Activated CD4-positive, alpha-beta memory T cell treated with anti-CD3 and anti-CD28 coated beads for 36 hours (primary cell): ENCODE measurements at places on chromosomes 1 and 21. TPM values are rescaled to one million over a fixed set of nuclear protein-coding genes. Genes with fewer than 3 reads are reported as not detected.
A peak's percentile ranks its signal among the peaks of the same experiment; 100 is the strongest.

DNA sequence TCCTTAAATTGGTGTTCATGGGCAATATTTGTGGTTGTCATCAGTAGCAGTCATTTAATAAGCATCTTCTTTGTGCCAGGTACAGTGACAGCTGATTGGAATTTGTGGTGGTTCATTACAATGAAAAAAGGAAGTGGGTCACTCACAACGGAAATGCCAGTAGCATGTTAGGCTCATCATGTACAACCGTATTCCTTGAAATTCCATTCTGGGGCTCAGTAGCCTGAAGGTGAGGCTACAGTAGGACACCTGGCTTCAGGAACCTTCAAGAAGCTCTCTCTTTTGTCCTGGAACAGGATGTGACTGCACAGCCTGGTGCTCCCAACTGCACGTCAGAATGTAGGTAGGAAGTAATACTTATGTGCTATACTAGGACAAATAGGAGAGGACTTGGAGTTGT, 93.9 kb downstream of the ST3GAL3 start:
- DNase-seq, result no peak

GRCh38 chr1:226816576-226816975, 53.8 kb upstream of the PSEN2 start:
- no peak for DNase-seq

Gene FMO2
- not detected for total RNA-seq

Gene SPRR2B
- total RNA-seq, result not detected

Gene ASAP3
- total RNA-seq, result 0.50 TPM

Gene TGFB2
- total RNA-seq, result not detected

DNA sequence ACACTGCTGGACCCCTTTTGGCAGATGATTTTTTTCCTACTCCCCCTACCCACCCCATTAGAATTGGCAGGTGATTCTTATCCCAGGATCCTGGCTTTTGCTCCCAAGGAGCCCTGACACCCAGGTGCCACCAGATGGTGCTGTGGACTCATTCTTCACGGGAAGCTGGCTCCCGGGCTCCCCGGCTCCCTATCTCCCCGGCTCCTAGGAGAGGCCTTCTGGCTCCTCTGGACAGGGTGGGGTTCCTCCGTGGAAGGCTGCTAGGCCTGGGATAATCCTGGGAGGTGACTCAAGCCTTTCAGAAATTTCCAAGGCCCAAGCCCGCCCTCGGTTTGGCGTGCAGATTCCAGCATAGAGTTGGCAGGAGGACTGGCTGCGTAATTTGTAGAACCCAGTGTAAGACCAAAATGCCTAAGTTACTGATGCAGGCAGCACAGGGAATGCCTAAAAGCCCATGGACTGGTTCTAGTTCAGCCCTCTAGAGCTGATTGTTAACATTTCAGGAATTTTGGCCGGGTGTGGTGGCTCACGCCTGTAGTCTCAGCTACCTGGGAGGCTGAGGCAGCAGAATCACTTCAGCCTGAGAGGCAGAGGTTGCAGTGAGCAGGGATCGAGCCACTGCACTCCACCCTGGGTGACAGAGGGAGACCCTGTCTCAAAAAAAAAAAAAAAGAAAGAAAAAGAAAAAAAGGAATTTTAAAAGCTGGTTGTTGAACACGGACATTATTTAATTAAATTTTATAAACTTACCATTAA, 6.8 kb upstream of the BSDC1 start:
- DNase-seq, result peak; percentile 68

GRCh38 chr1:116286541-116286971, 86.5 kb upstream of the ATP1A1 start:
- no peak for DNase-seq

DNA sequence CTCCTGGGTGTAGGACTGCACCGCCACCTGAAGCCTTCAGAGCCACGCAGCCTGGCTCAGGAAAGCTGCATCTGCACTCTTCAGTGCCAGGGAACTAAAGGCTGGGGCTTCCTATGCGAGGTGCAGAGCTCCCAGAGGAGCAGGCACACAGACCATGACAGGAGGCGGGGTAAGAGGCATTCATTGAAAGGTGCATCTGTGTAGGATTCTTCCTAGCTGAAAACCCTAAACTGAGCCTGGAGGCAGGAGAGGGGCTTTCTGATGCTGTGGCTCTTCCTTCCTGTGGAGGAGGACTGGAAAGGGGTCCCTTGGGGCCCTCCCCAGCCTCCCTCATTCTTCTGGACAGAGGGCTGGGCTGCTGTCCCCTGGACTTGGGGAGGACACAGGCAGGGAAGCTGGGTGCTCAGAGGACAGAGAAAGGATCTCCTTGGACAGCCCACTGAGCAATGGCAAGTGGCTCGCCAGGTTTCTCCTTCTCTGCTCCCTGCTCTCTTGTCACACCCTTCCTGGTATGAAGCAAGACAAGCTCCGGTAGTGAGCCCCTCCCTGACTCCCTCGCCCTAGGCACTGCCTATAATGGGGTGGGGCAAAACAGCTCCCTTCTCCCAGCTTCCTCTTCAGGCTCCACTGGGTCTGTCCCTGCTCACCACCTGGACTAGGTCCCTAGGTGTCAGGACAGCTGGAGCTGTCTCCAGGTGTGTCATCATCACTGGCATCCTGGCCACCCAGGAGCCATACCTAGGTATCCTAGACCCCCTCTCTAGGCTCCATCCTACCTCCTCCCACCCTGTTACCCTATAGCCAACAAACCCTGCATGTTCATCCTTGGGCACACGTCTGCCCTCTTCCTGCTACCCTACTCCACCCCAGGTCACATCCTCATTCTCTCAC, 20.0 kb downstream of the S100A6 start:
- no peak for DNase-seq

DNA sequence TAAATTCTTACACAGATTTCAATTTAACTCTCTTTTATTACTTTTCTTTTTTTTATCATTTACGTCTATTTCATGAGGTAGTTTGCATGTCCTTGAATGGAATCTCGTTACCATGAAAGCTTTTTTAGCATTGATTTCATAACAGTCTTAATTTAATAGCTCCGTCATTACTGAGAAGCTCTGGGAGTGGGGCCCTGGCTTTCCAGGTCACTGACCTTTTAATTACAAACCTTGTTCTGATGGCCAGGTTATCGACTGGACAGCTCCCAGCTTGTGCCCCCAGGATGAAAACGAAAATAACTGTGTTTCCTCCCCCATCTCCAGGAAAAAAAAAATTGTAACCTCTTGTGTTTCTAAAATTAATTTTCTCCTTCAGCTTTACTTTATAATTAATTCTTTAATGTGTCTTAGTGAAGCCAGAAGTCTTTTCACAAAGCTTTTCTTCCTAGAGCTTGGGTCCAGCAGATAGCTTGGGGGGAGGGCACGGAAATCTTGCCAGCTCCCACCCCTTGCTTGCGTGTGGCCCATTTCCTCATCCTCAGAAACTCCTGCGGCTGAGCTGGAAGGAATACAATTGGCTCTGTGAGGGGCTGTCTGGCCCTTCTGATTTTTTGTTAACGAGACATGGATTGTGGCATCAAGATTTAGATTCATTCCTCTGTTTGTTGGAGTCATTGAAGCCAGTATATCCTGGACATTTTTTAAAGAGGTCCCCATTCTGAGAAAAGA, 65.7 kb downstream of the PEX14 start:
- DNase-seq, result no peak

- no peak for DNase-seq
These were observed 3.4 kb downstream of the RIPK4 start for GRCh38 chr21:41763398-41763931.

Gene CALML6
- 0.26 TPM for total RNA-seq

Gene C1orf216
- total RNA-seq, result 11.2 TPM

DNA sequence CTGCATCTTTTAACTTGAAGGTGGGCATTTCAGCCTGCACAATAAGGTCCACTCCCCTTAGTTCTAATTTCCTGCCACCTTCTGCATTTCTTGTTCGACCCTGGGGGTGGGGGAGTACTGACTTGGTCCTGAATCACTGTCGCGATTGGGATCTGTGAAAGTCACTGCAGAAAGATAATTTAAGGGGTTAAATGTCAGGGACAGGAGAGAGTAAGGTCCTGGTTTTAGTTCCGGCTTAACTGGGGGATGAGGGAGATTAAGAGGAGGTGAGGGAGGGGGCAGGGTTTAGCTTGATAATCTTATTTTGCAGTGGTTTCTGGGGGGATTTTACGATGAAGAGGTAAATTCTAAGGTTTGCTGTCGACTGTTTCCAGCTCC, 128.1 kb downstream of the MRPS6 start:
- DNase-seq, result no peak

DNA sequence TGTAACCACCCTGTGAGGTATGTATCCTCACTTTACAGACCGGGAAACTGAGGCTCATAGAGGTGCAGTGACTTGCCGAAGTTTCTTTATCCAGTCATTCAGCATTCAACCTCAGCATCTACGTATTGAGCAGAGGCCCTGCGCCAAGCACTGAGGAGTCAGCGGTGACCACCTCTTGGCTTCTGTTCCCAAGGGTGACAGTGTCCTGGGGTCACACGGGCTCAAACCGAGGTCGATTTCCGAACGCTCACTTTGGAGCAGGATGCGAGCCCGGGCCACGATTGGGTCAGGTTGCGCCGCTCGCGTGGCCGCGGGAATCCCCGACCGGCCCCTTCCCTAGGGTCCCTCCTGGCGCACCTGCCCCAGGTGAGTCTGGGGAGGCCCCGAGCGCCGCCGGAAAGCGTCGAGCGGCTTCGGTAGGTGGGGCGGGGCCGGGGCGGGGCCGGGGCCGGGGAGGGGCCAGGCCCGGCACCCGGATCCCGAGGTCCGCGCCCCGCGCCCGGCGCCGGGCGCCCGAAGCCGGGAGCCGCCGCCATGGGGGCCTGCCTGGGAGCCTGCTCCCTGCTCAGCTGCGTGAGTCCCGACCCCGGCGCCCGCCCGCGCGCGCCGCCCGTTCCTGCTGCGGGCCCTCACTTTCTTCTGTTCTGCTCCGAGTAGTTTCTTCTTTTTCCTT, at the start of gene SERINC2:
TSS of gene SERINC2 (plus strand) at position 482 of the 673 bp plus-strand sequence. CDS start at position 535, 53 bp downstream.
- DNase-seq, result peak; percentile 19
